ENCODE measurements at places on chromosomes 6 and 20. TPM values are rescaled to one million over a fixed set of nuclear protein-coding genes. Genes with fewer than 3 reads are reported as not detected.

DNA sequence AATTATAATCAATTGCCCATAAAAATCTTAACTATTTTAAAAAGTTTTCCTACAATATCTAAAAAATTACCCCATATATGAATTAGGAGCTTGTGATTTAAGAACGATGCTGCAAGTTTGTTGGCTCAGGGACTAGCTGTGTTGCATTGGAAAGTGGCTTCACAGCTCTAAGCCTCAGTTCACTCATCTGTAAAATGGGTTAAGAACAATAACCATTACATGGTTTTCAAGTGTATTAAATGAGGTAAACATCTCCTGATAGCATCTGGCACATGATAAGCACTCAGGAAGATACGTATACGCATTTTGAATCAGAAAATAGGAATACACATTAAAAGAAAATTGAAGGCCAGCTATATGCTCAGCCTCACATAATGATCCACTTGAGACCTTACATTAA, 76.4 kb downstream of the ARHGAP18 start:
- no peak for DNase-seq

DNA sequence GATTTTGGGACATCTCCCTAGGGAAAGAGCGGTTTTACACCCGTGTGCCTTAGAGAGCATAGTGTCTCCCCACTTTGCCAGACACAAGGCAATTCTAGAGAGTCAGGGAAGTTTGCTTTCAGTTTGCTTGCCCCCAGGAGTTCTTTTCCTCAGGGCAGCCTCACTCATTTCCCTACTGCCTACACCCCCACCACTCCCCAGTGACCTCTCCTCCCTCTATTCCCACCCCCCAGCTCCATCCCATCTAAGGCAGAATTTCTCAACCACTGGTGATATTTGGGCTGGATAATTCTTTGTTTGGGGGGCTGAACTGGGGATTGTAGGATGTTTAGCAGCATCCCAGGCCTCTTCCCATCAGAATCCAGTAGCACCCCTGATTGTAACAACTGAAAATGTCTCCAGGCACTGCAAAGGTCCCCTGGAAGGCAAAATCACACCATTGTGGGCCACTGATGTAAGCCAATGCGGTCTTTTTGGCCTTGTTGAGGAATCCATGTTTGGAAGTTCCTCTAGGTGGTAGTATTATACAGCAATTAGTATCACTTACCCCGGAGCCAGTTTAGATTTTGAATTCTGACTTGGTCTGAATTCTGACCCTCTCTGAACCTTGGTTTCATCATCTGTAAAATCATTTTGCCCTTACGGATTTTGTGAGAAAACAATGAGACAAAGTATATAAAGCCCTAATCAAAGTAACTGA, 1.3 kb downstream of the EPPIN start:
- peak; percentile 7 for DNase-seq

DNA sequence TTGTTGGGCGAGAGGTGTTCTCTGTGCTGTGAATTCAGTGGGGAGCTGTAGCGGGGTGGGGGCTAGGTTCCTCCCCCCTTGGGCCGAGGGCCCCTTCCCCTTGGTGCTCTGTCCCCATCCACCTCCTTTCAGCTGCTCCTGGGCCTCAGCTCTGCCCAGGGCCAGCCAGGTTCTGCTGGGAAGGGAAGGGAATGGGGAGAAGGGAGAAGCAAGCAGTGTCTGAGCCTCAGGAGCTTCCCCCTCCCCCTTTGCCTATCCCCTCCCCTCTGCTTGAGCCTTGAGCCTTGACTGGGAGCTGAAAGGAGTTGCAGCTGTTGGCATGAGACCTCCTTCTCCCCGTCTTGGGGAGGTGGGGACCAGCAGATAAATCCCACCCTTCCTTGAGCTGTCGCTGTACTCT, 576 bp upstream of the RRP36 start:
- peak; percentile 6 for DNase-seq

GRCh38 chr6:122109075-122109474, 290.4 kb upstream of the HSF2 start:
- DNase-seq = no peak

- no peak for DNase-seq
These were observed 12.3 kb downstream of the PREX1 start for GRCh38 chr20:48815537-48815936.

- no peak for DNase-seq
These were observed 295.8 kb downstream of the BCKDHB start for GRCh38 chr6:80402266-80402665.

Gene CAP2
- total RNA-seq = 2.6 TPM

Gene POM121L2
- total RNA-seq = not detected

Gene MCCD1
- total RNA-seq = not detected

Gene GDAP1L1
- not detected for total RNA-seq
